ENCODE measurements at places on chromosomes 3 and 15.

DNA sequence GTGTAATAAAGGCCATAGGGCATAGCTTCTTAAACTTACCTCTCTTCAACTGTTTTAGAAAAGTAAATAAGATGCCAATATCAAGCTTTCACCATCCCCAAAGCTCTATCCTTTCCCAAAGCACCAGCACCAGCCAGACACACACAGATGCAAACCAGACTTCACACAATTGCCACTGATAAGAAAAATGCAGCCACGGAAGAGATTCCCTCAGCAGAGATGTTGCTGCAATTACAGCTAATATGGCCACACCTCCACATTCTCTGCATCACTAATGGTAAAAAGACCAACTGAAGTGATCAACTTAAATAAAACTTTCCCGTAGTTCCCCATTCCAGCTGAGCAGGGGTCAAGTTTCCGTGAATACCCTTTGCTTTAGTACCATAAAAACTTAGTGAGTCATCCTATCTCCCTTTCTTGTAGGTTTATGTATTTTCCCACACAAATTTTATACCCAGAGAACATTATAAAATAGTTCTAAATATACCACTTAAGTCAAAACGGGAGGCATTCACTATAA lies 64.4 kb downstream of the SLC9A9 start:
- no peak for DNase-seq

DNA sequence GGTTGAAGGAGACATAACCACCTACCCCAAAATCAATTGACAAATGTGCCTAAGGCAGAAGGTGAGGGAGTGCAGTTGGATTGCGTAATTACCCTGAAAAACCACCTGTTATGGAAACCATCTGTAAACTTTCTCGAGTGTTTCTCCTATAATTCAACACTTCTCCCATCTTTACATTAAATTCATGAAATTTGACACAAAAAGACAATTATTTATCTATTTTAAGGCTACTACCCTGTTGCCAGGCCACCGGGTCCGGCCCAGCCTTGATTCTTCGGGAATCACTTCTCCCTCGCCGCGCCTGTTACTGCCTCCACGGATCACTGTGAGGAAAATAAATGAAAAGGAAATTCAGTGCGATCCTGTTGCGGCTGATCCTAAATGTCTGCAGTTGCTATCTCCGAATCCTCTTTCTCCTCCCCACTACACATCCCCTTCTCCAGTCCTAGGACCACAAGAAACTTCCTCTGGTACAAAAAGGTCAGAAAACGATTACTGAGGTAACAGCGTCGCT lies 646 bp downstream of the IQCB1 start:
- DNase-seq = no peak

- DNase-seq = no peak
Observed at GRCh38 chr3:102178817-102179216, 256.0 kb upstream of the ZPLD1 start.

DNA sequence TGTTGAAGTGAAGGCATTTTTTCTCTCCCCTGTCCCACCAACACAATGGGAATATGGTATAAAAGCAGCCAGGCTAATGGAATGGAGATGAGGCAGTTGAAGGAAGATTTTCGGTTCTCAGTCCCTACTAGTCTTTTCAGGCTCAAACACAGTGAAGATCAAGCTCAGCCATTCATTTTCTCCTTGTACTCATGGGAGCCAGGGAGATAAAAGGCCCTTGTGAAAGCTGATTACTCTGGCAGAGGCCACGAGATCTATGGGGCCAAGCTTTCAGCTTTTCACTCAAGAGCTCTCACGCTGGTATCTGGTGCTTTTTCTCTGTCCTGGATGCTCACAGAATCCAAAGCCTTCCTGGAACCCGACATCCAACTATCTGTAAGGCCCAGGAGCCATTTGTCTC lies 14.5 kb upstream of the FAN1 start:
- DNase-seq = no peak

- no peak for DNase-seq
Observed at GRCh38 chr3:162586591-162586990, 1090.0 kb downstream of the OTOL1 start.

DNA sequence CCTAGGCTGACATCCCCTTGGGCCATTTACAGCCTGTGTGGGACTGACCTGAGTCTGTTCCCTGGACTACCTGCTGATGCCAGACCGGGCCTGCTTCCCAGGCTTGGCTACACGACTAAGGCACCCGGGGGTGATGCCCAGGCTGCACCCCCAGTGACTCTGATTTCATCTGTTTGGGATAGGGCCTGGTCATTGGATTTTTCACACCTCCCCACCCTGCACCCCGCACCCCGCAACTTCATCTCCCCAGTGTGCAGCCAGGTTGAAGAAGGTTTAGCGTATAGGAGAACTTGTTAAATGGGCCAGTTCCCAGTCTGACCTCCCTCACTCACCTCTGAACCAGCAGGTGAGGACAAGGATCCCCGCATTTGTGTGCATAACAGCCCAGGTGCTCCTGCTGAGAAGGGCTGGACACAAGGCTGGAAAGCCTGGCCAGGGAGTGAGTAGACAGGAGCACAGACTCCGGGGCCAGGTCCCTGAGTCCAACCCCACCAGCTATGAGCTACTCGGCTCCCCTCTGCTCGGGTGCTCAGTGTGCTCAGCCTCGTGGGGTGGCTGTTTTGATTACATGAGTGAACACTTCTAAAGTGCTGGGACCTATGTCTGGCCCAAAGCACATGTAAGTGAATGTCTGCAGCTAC lies 18.5 kb downstream of the SLC6A20 start:
- DNase-seq = no peak

- no peak for DNase-seq
Observed at GRCh38 chr15:56919031-56919608, 676 bp downstream of the TCF12 start.

DNA sequence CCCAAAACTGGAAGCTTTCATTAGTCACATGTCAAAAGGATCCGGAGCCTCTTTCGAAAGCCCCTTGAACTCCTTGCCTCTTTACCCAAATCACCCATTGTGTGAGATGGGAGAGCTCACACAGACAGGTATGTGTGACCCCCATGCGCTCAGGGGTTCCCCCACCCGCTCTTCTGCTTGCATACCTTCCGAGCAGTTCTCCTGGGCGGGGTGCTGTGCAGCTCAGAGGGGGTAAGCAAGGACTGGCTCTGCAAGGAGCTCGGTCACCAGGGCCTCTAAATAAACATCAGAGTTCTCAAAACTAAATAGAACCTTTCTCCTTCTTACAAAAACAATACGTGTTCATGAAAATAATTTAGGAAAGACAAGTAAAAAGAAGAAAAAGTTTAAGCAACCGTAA lies 55.7 kb downstream of the PXYLP1 start:
- no peak for DNase-seq
